Tibial nerve (tissue), 4 donors: ENCODE measurements at places on chromosomes 7 and 10. TPM values are rescaled to one million over a fixed set of nuclear protein-coding genes. Genes with fewer than 3 reads are reported as not detected.

NKX2-3 gene
- total RNA-seq: not detected

AEBP1 gene
- total RNA-seq: 286 TPM

SH2D4B gene
- not detected for total RNA-seq

SLC16A12 gene
- 43.5 TPM for total RNA-seq

C10orf53 gene
- not detected for total RNA-seq

DNA sequence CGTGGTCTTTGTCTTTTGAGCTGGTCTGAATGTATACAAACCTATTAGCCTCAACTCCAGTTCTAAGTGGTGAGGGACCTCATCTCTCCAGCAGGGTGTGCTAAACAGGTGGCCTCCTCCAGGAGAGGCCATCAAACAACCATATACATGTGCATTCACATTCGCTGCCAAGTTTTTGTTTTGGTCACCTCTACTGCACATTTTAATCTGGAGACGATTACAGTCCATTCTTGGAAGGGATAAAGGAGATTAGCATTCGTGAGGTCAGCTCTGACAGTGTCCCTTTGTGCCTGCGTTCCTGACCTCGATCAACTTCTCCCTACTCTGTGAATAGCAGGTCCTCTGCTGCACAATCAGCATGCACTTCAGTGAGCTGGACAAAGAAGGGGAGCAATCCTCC is 60.8 kb downstream of the RHOBTB1 start:
- peaks cover 43% of the 10 kb centered on the region for H3K36me3 ChIP-seq
- no peak overlapping the region for H3K27ac ChIP-seq
- no peak for DNase-seq
- no peaks in the 10 kb centered on the region for H3K4me1 ChIP-seq

DNA sequence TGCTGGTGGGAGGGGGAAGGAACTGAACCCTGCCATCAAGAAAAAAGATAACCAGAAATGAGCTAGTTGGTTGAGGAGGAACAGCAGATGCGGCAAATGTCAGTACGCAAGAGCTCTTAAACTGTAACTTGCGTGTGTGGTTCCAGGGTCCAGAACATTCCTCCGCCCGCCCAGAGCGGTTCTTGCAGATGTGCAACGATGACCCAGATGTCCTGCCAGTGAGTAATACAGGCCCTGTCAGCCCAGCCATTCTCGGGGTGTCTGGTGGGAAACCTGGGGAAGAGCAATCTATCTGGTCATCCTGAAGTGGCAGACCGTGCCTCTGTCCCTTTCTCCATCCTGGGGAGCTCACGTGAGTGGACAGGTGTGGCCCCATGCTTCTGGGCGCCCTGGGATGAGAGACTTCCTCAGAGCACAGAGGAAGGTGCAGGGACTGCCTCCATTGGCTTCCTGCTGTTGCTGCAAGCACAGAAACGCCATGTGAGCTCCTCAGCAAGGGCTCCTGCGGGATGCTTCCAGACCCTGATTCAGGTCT is 50.5 kb upstream of the ZMIZ2 start:
- H3K27me3 ChIP-seq: no peaks in the 10 kb centered on the region
- no peak overlapping the region for H3K27ac ChIP-seq
- H3K4me3 ChIP-seq: no peak overlapping the region
- no peaks in the 10 kb centered on the region for H3K36me3 ChIP-seq
- DNase-seq: no peak

DNA sequence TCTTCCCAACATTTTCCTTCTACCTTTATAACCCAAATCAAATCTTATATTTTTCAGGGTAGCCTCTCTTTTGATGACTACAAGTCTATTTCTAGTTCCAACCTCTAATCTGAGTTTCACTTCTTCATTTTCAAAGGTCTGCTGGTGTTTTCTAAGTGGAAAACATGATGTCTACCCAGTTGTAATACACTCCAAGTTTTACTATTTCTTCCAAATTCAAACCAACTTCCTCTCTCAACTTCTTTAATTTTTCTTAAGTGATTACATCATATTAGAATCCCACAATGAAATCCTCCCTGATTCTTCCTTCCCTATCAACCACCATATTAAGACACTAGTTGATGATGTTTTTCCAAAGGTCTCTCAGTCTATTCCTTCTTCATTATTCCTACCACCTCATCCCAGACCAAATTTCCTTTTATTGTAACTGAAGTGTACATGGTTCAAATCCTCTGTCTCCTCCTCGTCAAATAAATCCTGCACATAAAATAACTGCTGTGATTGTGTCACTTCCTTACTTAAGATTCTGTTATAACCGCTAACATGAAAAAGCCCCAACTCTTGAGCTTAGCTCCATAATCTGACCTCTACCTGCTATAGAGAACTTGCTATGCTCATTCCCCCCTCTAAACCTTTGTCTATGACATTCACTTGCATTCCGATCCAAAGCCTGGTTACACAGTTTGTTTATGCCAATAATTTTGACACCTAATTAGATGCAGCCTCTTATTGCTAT is 12.7 kb downstream of the TAS2R38 start:
- no peaks in the 10 kb centered on the region for H3K4me1 ChIP-seq
- H3K4me3 ChIP-seq: no peak overlapping the region
- H3K27ac ChIP-seq: no peak overlapping the region
- no peaks in the 10 kb centered on the region for H3K36me3 ChIP-seq
- no peaks in the 10 kb centered on the region for H3K27me3 ChIP-seq

- no peaks in the 10 kb centered on the region for H3K27me3 ChIP-seq
- H3K4me3 ChIP-seq: no peak overlapping the region
- no peaks in the 10 kb centered on the region for H3K4me1 ChIP-seq
- no peak overlapping the region for H3K27ac ChIP-seq
- DNase-seq: no peak
- no peaks in the 10 kb centered on the region for H3K36me3 ChIP-seq
These were observed 118.1 kb downstream of the GNAT3 start for GRCh38 chr7:80393786-80394185.

DNA sequence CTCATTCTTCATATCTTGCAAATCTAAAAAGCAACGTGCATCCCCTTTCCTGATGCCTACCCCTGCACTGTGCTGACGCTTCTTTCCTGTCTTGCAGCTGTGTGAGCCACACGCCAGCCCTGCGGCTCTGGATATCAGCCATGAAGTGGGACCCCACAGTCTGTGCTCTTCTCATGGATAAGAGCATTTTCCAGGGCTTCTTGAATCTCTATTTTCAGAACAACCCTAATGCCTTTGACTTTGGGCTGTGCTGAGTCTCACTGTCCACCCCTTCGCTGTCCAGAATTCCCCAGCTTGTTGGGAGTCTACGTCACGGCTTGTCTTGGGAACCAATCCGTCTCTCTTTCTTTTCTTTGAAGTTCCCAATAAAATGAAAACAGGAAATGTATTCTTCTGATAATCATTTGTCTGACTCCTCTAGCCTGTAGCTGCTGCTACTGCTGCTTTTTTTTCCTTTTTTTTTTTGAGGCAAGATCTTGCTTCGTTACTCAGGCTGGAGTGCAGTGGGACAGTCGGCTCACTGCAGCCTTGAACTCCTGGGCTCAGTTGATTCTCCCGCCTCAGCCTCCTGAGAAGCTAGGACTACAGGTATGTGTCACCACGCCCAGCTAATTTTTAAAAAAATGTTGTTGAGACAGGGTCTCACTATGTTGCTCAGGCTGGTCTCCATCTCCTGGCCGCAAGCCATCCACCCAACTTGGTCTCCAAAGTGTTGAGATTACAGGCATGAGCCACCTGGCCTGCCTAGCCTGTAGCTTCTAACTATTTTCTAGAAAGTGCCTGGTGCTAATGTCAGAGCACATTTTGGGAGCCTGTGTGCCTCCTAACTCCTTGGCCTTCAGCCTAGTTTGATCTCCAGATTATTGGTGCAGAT is 30.3 kb downstream of the GSTO2 start:
- H3K4me3 ChIP-seq: no peak overlapping the region
- peaks cover 9% of the 10 kb centered on the region for H3K4me1 ChIP-seq
- no peaks in the 10 kb centered on the region for H3K27me3 ChIP-seq
- no peaks in the 10 kb centered on the region for H3K36me3 ChIP-seq

GRCh38 chr10:46312953-46313352 is 26.2 kb downstream of the ANTXRL start:
- H3K36me3 ChIP-seq: no peaks in the 10 kb centered on the region
- no peak for DNase-seq
- no peak overlapping the region for H3K27ac ChIP-seq
- H3K27me3 ChIP-seq: no peaks in the 10 kb centered on the region

- H3K4me3 ChIP-seq: no peak overlapping the region
- no peaks in the 10 kb centered on the region for H3K27me3 ChIP-seq
- DNase-seq: no peak
These were observed 90.4 kb downstream of the ZMIZ1 start for GRCh38 chr10:79159141-79159651.
